Astrocyte of the spinal cord (primary cell): ENCODE measurements at places on chromosomes 3 and 15.
A peak's percentile ranks its signal among the peaks of the same experiment; 100 is the strongest.

- no peak for DNase-seq
Measured at GRCh38 chr3:42936157-42936981, 30.4 kb downstream of the ZNF662 start.

- no peak for DNase-seq
Measured at GRCh38 chr3:149216193-149216869, 5.3 kb downstream of the CP start.

DNA sequence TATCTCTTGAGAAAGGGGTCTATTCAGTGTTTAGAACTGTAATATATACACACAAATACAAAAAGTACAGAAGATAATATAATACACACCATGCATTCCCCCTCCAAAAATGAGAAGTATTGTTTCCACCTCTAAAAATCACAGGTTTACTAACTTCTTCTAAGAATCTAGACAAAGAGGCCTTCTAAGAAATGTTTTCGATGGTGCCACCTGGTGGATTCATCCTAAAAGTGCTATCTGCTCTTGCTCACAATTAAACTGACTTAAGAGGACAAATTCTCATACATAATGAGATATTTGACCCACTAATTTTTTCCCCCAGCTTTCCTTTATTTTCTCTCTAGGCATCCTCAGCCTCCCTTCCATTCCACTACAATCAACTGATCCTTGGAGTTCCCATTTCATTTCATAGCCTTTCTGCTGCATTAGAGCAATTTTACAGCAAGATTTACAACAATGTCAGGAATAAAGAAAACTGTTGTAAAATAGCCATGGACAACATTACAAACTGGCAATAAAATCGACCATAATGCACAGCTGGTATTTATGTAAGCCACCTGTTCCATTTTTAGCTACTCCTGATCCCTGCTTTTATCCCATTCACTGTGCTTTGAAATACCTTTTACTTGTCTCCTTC lies 124.6 kb downstream of the ARRDC4 start:
- peak; percentile 65 for DNase-seq

DNA sequence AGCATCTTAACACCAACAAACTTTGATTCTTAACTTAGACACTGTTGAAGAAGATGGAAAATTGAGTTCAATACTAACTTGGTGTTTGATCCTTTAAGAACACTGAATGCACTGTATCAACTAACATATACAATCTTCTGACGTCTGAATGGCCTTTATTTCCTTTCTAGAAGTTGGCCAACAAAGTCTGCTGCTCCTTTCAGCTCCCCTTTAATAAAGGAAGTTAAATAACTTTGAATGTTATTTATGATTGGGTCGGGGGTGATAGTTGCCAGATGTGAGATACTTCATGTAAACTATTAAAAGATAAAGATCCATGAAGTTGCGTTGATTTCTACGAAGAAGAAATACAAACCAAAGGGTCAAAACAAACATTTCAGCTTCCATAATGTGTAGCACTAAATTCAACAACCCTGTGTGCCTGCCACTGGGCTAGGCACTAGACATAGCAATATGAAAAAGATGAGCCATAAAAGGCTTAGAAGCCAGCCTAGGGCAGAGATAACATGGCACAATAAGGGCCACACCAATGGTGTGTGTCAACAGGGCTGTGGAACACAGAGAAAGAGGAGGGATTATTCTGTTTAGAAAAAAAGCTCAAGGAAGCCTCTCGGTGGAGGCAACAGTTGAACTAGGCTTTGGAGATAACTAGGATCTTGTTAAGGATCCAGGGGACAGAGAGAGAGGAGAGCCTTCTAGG lies 337.8 kb downstream of the MECOM start:
- DNase-seq: no peak

DNA sequence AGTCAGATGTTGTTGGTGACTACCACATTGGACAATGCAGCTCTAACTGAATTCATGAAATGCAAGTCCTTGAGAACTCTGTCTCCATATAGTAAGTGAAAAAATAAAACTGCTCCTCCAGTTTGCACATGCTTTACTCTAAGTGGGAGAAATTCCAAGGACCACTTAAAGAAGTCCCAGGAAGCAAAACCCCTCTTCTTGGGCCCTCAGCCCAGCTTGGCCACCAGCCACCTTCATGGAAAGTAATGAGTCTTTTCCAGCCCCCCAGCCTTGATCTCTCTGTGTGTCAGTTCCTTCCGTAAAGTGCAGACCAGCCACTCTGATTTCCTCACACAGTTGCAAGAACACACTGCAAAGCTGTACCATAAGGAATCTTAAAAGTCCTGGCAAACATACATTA lies 34.5 kb downstream of the DAPK2 start:
- no peak for DNase-seq

- DNase-seq: no peak
Measured at GRCh38 chr3:62287392-62287927, 85.9 kb downstream of the FEZF2 start.

- DNase-seq: peak; percentile 87
Measured at GRCh38 chr3:49747792-49748480, 24.2 kb upstream of the GMPPB start.

DNA sequence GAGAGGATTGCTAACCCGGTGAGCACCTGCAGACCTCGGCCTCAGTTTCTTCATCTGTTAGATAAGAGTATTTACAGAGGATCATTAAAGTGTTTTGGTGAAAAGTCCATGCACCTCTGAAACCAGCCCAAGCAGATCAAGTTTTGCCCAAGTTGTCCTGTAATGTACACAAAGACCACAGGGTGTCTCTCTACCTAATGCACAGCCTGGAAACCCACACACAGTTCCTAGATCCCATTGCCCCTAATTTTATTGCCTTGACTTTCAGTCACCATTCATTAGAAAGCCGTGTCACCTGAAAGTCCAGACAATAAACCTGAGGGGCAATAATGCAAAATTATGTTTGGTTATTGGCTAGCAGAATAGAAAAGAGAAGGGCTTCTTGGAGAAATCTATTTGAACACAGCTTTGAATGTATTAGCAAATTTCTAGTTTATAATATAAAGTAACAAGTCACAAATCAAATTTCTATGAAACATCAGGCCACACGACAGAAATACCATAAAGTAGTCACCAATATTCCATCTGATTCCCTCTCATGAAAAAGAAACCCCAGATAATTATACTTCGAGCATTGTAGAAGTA lies 161.3 kb upstream of the SLC2A2 start:
- no peak for DNase-seq

DNA sequence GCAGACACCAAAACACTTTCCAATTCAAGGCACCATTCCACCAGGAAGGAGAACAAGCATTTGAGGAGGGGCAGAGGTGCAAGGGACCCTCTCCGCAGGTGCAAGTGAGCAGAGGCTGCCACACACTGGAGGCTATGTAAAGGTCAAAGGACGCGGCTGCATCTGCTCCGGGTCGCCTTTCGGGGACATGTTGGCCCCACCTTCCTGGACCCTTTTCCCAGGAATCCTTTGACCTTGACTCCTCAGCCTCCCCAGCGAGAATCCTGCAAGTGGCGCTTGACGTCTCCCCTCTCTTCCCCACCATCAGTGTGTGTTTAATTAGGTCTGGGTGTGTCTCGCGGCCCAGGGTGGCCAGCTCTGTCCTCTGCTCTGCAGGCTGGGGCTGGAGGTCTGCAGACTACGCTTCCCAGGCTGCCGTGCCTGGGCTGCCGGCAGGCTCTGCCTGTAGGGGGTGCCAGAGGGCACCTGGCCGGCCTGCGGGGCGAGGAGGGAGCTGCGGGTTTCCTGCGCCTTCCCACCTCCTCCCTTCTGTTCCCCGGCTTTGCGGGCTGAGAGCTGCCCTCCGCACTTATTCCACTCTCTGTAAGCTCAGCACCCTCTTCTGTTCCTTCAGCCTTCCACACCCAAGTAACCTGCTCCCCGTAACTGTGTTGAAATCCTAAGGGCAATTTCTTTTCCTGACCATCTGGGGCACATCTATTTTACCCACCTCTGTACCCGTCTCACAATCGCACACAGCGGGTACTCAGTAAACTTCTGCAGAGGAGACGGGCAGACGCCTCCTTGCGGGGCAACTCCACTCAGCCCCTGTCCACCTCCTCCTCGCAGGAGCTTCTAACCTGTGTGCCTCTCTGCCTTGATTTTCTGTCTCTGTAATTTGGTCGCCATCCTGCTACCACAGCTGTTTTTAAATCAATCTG lies 129.8 kb downstream of the NSMCE3 start:
- DNase-seq: peak; percentile 55

DNA sequence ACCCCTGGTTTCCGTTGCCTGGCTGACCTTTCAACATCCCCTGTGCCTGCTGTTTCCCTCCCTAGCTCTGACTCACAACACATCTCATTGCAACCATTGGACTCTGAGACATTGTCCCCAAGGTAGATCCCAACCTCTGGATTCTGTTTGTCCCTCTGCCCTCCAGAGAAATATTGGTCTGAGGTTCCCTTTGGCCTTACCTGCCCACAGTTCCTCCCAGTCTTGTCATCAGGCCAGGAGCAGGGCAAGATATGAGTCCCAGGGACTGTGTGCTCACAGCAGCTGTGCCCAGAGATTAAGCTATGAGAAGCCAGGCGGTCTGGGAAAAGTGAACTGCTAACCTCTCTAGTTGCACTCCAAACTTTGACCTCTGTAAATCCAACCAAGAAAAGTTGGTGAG lies 168.2 kb upstream of the NR2F2 start:
- DNase-seq: no peak

DNA sequence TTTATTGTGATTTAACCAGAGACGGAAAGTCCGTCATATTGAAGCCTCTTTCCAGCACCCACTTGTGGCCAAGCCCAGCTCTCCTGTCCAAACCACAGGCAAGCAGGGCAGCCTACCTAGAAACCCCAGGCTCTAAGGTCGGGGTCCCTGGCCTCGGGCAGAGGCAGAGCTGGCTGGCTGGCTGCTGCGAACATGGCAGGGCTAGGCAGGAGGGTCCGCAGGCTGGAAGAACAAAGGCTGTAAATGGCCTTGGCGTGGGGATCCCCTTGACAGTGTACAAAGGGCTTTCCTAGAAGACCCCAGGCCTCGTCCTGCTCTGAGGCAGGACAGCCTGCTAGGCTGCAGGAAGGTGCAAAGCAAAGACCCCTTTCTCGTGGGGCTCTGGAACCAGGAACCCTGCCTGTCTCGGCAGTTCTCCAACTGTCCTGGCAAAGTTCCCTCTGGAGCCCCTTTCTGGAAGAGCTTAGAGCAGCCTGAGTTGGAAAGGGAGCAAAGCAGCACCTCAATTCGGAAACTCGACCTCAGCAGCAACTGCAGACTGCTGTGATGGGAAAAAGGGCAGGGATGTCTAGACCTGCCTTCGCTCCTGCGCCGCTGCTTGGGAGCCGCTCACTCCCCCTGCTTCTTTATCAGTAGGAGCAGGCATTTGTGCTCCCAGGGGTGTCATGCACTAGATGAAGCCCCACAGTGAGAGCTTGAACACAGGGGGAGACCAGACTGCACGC lies 8.5 kb downstream of the CALML4 start:
- DNase-seq: no peak
